ENCODE measurements at places on chromosomes 3 and 15.

DNA sequence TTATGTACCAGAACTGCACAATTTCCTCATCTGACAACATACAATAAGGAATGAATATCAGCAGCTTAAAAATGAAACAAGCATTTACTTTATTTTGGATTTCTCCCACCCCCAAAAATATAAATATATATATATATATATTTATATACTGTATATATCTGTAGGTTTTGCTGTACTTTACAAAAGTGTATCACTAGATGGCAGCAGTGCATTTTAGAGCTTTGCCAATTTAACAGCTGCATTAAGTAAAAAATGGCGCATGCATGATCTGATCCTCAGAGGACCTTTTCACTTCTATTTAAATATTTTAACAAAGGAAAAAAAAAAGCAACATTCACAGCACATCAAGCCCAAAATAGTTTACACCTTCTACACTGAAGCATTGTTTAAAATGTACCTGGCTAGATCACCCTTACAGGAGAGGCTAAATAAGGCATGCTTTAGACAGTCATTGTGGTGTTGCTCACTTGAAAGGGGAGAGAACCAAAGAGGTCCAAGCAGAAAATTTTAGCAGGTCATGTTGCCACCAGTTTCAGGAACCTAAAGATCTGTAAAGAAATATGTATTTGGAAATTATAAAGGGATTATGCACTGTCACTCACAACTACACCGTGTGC lies 72.6 kb downstream of the NPTN start:
- no peak for DNase-seq

- DNase-seq, result no peak
Observed at GRCh38 chr15:82808634-82809041, 790 bp upstream of the WHAMM start.

DNA sequence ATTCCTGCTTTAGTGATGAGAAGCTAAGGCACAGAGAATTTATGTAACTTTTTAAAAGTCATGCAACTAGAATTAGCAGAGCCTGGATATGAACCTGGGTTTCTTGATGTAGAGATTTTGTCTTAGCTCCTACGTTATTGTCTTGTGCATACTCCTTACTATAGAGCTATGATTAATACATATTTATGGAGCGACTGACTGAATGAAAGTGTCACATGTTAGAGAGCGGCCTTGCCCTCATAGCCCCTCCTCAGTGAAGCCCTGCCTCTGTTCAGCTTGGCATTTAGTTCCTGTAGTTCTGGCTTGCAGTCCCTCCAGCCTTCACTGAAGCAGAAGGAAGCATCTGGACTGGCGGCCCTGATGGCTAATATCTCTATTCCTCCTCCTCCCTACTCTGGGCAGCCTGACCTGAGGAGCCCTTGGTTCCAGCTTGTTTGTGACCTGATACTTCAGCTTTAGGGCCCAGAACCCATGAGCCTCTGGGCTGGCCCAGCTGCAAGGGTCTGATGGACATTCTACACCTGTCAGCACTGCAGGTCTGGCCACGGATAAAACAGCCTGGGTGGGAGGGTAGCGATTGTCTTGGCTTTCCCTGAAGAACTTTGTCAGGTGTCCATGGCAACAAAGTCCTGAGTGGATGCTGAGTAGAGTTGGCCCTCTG lies 13.4 kb upstream of the AGBL1 start:
- no peak for DNase-seq

DNA sequence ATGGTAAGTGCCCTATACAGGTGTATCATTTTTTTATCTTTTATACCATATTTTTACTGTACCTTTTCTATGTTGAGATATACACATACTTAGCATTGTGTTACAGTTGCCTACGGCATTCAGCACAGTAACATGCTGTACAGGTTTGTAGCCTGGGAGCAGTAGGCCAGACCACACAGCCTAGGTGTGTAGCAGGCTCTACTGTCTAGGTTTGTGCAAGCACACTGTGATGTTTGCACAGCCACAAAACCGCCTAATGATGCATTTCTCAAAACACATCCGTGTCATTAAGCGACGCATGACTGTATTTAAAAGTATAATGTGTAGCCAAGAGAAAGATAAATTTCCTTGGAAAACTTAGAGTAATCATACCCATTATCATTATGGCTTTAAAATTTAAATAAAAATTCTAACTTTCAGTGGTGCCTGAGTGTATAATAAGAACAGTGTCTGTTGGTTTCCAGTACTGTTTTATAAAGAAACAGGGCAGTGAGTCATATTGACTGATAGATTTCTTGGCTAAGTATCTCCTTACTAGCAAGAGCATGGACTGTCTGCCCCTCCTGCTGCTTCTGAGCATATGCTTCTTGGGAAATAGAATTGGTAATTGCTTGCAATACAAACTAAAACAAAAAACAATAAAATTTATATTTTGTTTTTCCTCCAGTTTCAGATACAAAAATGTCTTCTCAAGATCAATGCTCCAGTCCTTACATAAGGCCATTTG lies 18.3 kb downstream of the CALML4 start:
- DNase-seq, result no peak
